ENCODE measurements at places on chromosomes 1 and 21. TPM values are rescaled to one million over a fixed set of nuclear protein-coding genes. Genes with fewer than 3 reads are reported as not detected.

Gene TGFB2
- total RNA-seq = 18.0 TPM

Gene DPT
- 73.2 TPM for total RNA-seq

DNA sequence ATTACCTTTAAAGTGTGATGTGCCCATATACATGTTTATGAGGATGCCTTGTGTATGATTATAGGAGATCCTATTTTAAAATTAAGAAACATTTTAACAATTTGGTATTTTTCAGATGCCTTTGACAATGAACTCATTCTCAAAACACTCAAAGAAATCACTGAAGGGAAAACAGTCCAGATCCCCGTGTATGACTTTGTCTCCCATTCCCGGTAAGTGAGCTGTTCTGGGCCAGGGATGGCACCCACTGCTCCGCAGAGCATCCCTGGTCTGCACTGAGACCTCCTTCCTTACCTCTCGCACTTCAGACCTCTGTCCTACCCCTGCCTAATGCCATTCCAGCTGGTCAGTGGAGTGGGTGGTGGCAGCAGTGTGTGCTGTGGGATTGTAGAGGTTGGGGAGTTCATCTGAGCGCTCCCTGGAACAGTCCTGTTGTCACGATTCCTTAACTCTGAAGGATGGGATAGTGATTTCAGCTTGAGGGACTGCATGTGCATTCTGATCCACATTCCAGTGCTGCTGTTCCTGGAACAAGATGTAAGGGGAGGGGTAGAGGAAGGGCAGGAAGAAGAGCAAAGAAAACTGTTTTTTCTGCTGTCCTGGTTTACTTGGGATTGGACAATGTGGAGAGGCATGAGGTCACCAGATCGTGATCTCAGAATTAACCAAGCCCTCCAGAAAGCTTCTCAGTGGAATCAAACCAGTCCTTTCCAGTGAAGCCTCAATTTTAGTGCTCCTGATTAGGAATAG is 63.9 kb downstream of the UCK2 start:
- DNase-seq = no peak

GRCh38 chr21:36773117-36773516 is 74.2 kb downstream of the SIM2 start:
- peak; percentile 85 for DNase-seq

GRCh38 chr1:159274631-159275030 is 27.5 kb upstream of the FCER1A start:
- no peak for DNase-seq

- no peak for DNase-seq
These were observed 27.8 kb upstream of the CACYBP start for GRCh38 chr1:174971902-174972301.

DNA sequence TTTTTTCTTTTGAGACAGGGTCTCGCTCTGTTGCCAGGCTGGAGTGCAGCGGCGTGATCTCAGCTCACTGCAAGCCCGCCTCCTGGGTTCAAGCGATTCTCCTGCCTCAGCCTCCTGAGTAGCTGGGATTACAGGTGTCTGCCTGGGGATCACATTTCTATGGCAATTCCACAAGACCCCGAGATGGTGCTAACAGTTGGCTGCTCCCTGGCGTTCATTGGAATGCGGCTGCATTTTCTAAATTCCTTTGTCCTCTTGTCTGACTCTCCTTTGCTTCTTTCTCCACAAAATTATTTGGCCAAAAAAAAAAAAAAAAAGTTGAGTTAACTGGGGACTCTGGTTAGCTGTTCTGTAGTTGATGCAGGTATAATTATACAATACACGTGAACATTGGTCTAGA is 176.4 kb downstream of the ETS2 start:
- DNase-seq = no peak

- no peak for DNase-seq
These were observed 716 bp upstream of the HPDL start for GRCh38 chr1:45325851-45326506.

DNA sequence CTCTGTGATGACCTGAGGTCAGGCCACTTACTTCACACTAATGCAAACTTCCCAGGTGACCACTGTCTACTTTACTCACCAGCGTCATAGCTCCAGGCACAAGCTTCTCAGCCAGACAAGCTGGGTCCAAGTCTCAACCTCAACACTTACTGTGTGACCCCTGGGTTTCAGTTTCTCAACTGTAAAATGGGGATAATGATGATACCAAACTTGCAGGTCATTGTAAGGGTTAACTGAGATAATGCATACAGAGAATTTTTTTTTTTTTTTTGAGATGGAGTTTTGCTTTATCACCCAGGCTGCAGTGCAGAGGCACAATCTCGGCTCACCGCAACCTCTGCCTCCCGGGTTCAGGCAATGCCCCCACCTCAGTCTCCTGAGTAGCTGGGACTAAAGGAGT is 34.7 kb downstream of the AK2 start:
- no peak for DNase-seq

GRCh38 chr1:221913351-221913892 is 171.5 kb upstream of the DUSP10 start:
- no peak for DNase-seq

GRCh38 chr1:161201836-161202712 is at the start of gene NDUFS2:
TSS of gene NDUFS2 (plus strand) at chr1:161202367. CDS start at chr1:161202386, 19 bp downstream.
- peak; percentile 99 for DNase-seq

GRCh38 chr1:10536133-10536770 is 61.5 kb downstream of the PEX14 start:
- no peak for DNase-seq

GRCh38 chr1:95115708-95116137 is 1.4 kb upstream of the TLCD4 start:
- no peak for DNase-seq

- no peak for DNase-seq
These were observed 1.6 kb downstream of the GNPAT start for GRCh38 chr1:231242516-231243198.

DNA sequence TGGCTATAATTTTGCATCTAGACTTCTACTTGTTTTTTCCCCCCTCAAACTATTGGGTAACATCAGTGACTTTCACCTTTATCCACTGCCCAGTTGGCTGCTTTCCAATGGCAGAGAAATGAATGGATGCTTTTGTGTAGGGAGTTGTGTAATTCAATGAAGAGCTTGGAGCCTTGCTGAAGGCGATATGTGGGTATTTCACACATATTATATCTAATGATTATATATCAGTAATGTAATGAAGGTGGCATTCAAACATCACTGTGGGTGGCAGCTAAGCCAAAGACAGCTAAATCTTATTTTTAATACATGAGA is 81.2 kb downstream of the TGFB2 start:
- DNase-seq = no peak
